ENCODE measurements at places on chromosomes 3 and 15.

DNA sequence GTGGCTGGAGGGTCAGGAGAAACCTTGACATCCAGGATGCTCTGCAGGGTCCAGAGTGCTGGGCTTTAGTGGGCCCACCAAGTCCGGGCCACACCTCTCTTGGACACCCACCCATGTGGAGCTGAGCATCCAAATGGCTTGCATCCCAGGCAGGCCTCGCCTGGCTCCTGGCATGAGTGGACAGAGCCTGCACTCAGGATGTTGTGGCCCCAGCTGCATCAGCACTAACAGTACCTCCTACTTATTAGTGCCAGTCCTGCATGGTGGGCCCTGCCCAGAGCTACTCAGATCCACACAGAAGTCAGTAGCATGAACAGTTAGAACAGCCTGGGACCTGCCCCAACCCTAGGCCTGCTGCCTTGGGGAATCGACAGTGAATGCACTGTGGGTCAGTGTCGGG lies 42.2 kb upstream of the MRPS22 start:
- no peak for DNase-seq

GRCh38 chr3:155744626-155745324 lies at the start of gene PLCH1:
TSS of gene PLCH1 (minus strand) at chr3:155745071. CDS start at chr3:155704224, 40,847 bp downstream.
- peak; percentile 41 for DNase-seq

- DNase-seq = no peak
Measured at GRCh38 chr3:49132437-49133225, at the start of gene LAMB2. TSS of gene LAMB2 (minus strand) at chr3:49133050. CDS start at chr3:49132867, 183 bp downstream.

DNA sequence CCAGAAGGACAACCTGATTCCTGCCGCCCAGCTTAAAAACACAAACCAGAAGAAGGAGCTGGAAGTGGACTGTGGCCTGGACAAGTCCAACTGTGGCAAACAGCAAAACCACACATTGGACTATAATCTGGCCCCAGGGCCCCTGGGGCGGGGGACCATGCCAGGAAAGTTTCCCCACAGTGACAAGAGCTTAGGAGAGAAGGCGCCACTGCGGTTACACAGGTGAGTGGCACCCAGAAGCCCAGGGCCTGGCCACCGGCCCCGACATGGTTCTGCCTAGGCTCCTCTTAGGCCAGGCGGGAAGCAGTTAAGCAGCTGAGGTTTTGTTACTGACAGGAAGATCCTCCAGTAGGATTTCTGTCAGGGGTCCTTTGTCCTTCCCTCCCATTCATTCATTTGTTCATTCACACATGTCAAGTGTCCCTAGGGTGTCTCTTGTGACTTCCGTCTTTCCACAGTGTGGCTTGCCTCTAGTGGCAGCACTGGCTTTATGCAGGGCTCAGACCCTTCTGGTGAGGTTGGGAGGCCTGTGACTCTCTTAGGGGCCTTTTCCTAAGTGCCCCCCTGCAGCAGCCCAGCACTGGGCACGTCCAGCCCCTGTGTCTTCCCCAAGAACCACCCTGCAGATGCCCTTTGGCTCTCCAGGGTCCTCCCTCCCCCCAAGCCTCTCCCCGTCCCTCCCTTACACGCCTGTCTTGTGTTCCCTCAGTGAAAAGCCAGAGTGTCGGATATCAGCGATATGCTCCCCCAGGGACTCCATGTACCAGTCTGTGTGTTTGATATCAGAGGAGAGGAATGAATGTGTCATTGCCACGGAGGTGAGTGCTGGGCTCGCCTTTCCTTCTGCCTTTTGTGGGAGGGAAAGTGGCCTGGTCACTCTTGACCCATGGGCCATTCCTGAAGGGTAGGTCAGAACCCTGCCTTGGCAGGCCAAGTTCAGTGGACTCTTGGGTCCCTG lies 7.8 kb downstream of the DLL4 start:
- DNase-seq = no peak

- DNase-seq = no peak
Measured at GRCh38 chr3:14138109-14138877, 13.4 kb downstream of the TMEM43 start.

GRCh38 chr15:75349851-75350588 lies 3.2 kb downstream of the NEIL1 start:
- no peak for DNase-seq

DNA sequence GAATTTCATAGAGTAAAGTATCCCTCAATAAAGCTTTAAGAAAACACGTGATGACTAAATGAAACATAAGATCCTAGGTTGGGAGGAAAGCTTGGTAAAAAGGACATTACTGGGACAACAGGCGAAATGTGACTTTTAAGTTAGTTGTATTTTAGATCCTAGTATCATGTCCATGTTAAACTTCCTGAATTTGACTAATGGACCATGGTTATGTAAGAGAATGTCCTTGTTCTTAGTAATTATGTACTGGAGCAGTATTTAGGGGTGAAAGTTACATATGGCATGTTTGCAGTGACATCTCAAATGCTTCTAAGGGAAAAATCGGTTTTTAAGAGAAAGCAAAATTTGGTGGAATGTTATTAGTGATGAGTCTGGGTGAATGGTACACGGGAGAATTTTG lies 69.6 kb downstream of the IQSEC1 start:
- DNase-seq = no peak

GRCh38 chr3:12816521-12817342 lies 20.3 kb downstream of the CAND2 start:
- no peak for DNase-seq

GRCh38 chr3:99576904-99577559 lies 61.4 kb upstream of the COL8A1 start:
- DNase-seq = no peak

DNA sequence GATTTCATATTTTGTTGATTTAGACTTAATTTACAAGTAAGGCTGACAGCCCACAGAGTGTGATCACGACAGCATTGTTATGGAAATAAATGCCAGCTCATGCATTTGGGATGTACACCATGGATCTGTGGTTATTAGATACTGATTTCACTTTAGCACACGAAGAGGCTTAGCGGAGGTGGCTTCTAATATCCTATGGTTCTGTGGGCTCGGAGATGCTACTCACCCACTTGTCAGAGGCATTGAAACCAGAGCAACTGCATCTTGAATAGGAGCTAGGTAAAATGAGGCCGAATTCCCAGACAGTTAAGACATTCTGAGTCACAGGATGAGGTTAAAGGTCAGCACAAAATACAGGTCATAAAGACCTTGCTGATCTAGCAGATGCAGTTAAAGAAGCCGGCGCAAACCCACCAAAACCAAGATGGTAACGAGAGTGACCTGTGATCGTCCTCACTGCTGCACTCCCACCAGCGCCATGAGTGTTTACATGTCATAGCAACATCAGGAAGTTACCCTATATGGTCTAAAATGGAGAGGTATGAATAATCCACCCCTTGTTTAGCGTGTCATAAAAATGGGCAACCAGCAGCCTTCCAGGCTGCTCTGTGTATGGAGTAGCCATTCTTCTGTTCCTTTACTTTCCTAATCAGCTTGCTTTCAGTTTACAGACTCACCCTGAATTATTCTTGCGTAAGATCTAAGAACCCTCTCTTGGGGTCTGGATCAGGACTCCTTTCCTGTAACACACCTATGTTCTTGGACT lies 117.5 kb downstream of the PGPEP1L start:
- DNase-seq = no peak

- DNase-seq = no peak
Measured at GRCh38 chr15:63938486-63939061, 104.8 kb upstream of the HERC1 start.

GRCh38 chr15:78507831-78508160 lies 419 bp downstream of the HYKK start:
- no peak for DNase-seq

- no peak for DNase-seq
Measured at GRCh38 chr15:63593705-63594671, 3.2 kb upstream of the FBXL22 start.

DNA sequence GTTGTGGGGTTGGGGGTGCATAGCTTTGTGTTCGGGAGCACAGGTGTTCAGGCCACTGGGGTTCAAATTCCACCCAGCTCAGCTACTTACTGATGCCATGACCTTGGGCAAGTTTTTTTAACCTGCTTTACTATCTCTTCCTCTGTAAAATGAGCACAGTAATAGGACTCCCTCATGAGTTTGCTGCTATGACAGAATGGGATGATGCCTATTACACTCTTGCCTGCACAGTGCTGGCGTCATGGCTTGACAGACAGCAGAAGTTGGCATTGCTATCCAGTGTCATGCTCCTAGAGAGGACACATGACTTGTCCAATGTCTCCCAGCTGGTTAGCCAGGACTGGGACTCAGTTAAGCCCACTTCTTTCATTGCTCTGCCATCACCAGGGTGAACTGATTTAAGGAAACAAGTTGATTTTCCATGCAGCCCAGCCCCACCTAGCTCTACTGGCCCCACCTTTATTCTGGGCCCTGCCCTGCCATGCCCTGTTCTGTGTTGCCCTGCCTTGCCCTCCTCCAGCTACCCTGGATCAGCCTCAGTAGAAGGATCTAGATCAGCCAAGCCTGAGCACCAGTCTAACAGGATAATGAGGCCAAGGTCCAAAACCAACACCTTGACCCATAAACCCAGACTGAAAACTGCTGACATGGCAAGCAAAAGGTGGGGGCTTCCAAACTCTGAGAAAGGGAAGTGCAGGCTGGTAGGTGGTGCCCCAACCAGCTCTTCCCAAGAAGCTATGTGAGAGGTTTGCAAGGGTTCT lies 155.8 kb upstream of the ATP11B start:
- no peak for DNase-seq

DNA sequence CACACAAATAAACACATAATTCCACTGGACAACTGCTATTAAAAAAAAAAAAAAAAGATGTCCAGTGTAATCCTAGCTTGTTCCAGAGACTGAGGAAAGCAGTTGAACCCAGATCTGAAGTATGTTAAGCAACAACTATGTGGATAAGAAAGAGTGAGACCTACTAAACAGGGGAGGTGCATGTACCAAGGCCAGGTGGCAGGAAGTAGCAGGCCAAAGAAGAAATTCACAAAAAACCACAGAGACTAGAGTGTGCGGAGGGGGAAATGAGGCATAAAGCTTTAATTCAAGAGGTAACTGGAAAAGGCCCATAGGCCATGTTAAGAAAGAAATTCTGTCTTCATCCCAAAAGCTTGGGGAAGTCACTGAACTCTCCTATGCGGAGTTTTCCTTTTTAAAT lies 490.0 kb downstream of the NAALADL2 start:
- DNase-seq = no peak

DNA sequence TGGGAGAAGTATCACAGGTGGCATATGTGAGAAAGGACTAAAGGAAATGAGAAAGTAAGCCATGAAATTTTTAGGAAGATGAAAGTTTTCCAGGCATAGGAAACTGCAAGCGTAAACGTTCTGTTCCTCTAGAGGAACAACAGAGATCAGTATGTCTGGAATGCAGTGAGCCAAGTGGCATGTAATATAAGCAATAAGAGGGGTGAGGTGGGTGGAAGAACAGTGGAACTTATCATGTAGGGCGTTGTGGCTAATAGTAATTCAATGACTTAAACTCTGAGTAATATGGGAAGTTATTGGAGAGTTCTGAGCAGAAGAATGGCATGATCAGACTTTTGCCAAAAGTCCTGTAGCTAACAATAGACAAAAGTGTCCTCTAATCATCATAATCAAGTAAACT lies 902.9 kb downstream of the EPHA3 start:
- no peak for DNase-seq

Measured in NCI-H1694 treated with DMSO at 0.1 percent for 48 hours (cell line).